ENCODE measurements at places on chromosomes 6 and 20.

GRCh38 chr20:12775041-12775440 lies 233.7 kb upstream of the SPTLC3 start:
- DNase-seq = no peak

DNA sequence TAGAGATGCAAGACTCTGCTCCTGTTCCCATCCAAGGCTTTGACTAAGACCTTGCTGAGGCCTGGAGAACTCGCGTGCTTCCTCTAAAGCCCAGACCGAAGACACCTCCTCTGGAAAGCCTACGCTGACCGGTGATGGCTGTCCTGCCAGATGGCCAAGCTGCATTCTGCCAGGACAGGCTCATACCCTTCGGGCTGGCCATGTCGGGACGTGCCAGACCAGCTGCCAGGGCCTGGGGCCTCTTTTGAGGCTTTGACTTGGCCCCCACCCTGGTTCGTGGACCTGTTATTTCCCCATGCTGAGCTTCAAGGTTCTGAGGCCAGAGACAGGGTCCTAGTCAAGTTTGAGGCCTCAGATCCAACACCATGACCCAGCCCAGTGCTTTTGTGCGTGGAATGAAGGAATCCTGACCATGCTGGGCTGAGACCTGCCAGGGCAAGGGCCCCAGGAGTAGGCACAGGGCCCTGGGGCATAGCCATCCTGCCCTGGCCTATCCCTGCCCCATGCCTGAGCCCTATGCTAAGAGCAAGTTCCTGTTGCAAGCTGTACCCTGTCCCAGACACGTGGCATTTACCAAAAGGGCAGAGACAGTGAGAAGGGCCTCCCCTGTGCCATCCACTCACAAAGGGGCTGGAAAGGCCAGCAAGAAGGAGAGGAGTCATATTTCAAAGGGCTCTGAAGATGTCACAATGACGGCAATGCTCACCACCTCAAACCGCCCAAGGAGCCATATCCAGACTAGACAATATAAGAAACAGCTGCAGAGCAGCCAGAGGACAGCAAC lies 42.8 kb downstream of the MRPL14 start:
- no peak for DNase-seq

DNA sequence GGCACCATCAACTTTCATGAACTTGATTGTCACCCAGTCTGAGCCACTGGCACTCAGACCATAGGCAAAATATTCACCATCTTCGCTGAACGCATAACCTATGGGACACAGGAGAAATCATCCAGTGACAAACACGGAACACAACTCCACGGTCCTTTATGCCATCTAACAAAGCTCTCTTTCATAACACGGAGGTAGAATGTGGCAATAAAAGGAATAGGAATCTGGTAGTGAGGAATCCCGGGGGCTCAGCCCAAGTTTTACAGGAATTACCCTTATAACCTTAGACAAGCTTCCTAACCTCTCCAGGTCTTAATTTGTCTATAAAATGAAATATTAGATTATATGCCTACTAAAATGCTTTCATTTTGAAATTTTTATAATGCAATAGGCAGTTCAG lies 29.4 kb downstream of the PREP start:
- DNase-seq = no peak

- DNase-seq = no peak
These were observed 2.3 kb downstream of the TENT5A start for GRCh38 chr6:81750200-81750599.

DNA sequence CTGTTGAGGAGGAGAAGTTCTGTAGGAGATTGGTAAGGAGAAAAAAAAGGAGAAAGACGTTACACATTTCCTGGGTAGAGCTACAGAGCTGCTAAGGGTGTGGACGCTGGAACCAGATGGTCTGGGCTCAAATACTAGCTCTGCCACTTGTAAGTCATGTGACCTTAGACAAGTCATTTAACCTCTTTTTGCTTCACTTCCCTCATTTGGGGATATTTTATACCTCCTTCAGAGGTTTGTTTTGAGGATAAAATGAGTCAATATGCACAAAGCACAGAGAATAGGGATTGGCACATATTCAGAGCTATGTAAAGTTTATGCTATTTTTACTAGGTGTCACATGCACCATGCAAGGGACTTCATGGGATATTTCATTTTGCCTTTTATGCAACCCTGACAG lies 708.8 kb downstream of the DHX35 start:
- DNase-seq = no peak

DNA sequence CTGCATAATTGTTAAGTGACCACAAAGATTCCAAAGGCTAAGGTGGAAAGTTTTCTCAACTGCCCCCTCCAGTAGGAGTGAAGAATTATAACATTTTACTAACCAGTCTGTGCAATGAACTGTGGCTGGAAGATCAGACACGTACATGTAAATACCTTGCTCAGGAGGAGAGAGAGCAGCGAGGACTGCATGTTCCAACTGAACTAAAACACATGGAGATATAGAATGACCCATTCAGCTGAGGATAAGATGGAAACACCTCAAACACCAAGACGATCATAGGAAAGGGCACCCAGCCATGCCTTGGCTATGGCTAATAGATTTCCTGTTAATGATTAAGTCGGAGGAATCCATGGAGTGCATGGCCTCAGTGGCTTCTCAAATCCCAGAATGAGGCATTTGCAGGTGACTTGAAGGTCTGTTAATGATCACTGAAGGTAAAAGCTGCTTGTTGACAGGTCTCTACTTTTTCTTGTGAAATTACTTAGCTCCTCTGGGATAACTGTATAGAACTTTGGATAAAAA lies 875.6 kb downstream of the TFAP2A start:
- DNase-seq = no peak

DNA sequence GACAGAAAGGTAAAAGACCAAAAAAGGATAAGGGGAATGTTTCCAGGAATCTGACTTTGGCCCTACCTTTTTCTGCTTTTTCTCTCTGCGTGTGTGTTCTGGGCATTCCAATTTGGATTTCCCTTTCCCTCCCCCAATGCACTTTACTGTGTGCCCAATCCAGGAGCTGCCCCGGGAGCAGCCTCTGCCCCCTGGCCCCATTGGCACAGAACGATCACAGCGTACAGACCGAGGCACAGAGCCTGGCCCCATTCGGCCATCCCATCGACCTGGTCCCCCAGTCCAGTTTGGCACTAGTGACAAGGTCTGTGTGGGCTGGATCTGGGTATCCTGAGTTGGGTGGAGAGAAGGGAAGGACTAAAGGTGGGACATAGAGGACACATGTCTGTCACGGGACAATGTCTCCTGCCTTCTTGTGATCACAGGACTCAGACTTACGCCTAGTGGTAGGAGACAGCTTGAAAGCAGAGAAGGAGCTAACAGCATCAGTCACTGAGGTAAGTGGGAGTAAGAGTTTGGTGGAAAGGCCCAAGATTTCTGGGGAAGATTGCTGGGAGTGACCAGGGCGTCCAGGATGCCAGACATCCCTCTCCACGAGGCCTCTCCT lies 14.6 kb downstream of the PRRC2A start:
- DNase-seq = no peak

DNA sequence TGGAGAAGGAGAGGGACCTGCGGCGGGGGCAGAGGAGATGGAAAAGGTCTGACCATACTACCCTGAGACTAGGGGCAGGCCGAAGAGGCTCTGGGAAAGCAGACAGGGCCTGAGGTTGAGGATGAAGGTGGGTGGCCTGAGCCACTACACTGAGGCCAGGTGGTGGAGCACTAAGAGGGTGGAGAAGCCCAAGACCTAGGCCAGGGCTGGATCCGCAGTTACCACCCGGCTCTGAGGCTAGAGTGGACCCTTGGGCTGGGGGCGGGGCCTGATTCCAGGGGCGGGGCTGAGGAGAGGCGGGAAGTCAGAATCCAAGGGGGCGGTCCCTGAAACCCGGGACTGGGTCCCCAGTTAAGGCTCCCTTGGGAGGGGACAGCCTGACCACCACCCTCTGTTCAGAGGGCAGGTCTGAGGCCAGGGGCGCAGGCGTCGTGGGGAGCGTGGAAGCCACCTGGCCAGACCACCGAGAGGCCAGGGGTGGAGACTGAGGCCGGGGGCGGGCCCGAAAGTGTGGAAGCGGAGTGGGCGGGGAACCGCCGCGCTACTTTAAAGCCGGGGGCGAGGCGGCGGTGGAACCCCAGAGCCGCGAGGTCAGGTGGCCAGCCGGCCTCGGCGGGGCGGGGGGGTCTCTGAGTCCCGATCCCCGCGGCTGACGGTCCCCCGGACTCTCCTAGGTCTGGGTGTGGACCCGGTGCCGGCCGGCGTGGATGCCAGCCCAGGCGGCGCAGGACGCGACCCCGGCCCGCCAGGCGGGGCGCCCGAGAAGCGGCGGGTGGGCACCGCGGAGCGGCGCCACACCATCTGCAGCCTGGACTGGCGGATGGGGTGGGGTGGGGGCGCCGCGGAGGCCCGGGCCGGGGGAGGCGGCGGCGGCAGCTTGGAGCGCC lies 8.3 kb downstream of the CCM2L start:
- peak; percentile 40 for DNase-seq

GRCh38 chr20:53020376-53020775 lies 48.2 kb downstream of the TSHZ2 start:
- DNase-seq = no peak

DNA sequence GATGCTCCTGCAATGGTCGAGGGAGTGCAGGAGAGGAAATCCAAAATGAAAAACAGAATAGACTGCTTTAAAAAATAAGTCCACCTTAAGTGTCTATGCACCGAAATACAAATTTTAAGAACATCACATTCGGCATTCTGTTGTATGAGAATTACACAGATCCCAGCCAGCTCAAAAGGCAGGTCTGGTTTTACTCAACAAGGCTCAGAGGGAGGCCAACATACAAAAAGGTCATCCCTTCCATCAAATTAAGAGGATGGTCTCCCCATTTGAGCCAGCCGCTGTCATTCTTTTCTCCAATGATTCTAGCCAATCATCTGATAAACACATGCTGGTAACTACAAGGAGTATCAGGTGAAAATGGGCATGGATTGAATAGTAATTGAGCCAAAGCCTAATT lies 7.9 kb downstream of the ATXN1 start:
- no peak for DNase-seq

DNA sequence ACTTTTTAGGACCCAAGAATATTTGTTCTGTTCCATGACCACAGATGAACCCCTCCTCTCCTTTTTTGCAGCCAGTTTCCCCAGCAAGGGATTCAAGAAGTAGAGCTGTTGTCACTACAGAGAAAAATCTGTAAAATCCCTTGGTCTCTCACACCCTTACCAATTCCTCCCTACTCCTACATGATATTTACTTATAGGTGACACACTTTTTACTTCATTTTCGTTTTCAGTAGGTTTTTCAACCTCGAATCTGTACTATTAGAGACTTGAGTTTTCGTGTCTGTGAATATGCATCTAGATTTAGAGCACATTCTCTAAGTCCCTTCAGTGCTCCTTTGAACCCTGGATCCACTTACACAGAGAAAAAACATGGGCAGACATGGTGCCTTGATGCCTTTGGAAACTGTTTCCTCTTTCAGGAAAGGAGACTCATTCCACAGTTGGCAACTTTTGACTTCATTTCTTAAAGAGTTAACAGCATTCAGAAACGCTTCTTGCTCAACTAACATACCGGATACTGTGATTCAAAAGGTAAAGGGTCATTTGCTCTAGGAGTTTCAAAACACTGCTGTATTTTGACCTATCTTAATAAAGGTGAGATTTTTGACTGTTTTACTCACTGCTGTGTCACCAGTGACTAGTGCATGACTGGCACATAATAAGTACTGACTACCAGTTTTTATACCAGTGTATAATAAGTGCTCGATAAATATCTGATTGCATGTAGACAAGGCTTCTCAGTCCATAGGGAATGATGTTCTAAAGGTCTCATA lies 50.6 kb downstream of the LAMA4 start:
- peak; percentile 86 for DNase-seq

GRCh38 chr6:73704260-73704659 lies 8.3 kb downstream of the CD109 start:
- peak; percentile 97 for DNase-seq

GRCh38 chr6:79238919-79239318 lies 4.4 kb upstream of the HMGN3 start:
- DNase-seq = no peak

DNA sequence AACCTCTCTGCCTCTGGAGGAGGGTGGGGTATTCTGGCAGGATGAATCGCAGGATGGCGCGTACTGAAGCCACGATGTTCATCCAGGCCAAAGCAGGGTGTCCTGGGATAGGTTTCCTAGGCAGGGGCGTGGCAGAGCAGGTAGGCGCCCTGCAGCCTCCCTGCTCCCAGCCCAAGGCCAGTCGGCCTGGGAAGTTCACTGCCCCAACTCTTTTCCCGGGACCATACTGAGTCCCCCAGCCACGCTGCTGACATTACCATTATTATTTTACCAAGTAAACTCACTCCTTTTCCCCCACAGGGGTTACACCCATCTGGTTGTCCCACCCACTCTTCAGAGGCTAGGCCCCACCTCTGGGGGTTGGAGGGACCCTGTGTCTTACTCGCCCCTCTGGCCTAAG lies 21.8 kb downstream of the SDCBP2 start:
- DNase-seq = no peak

GRCh38 chr6:162211022-162211421 lies 516.5 kb downstream of the PRKN start:
- DNase-seq = no peak

DNA sequence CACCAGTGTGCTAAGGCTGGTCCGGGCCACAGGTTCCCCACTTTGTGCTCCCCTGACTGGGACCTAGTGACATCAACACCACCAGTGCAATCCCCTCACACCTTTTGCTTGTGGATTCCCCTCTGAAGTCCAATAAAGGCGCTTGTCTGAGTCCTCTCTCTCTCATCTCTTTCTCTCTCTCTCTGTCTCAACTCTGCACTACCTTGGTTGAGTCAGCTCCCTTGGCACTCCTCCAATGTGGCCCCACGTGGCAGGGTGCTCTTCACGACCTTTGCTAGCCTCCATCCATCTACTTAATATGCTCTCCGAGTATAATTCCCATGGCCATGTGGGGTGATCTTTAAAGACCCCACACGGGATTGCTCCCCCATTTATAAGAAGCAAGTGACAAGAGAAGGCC lies 385.0 kb downstream of the CD83 start:
- peak; percentile 34 for DNase-seq

- no peak for DNase-seq
These were observed 18.7 kb upstream of the NRSN1 start for GRCh38 chr6:24107294-24107693.

GRCh38 chr6:31272836-31273626 lies 1.1 kb upstream of the HLA-C start:
- DNase-seq = peak; percentile 13

DNA sequence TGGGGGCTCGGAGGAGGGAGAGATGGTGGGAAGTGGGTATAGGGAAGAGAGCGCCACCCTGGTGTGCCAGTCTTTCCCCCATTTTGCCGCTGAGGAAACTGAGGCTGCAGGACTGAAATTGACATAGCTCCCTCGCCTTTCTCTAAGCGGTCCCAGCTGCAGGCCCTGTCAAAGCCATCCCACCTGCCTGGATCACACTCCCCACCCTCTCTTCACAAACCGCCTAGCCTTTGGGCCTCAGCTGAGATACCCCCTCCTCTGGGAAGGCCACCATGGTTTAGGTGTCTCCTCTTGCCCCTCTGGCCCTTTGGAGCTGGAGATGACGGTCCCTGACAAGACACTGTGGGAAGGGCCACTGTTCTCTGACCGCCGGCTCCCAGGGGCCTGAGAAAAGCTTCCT lies 16.9 kb downstream of the SRC start:
- DNase-seq = no peak

- DNase-seq = no peak
These were observed 50.9 kb downstream of the FAM217A start for GRCh38 chr6:4028051-4028450.

- DNase-seq = no peak
These were observed 4.6 kb downstream of the UNC93A start for GRCh38 chr6:167295495-167296292.

GRCh38 chr6:71510057-71510713 lies 221.6 kb downstream of the OGFRL1 start:
- DNase-seq = peak; percentile 78
